ENCODE measurements at places on chromosomes 6 and 20. TPM values are rescaled to one million over a fixed set of nuclear protein-coding genes. Genes with fewer than 3 reads are reported as not detected.

GRCh38 chr6:166174031-166174430 is 6.4 kb upstream of the TBXT start:
- no peaks in the 10 kb centered on the region for H3K36me3 ChIP-seq
- H3K27ac ChIP-seq: no peak overlapping the region
- no peak for DNase-seq
- no peaks in the 10 kb centered on the region for H3K4me1 ChIP-seq
- no peak overlapping the region for H3K4me3 ChIP-seq
- H3K27me3 ChIP-seq: peaks cover 34% of the 10 kb centered on the region

- H3K4me3 ChIP-seq: no peak overlapping the region
- DNase-seq: no peak
- H3K4me1 ChIP-seq: no peaks in the 10 kb centered on the region
- no peaks in the 10 kb centered on the region for H3K36me3 ChIP-seq
Observed at GRCh38 chr20:43979576-43980105, 65.0 kb downstream of the TOX2 start.

DNA sequence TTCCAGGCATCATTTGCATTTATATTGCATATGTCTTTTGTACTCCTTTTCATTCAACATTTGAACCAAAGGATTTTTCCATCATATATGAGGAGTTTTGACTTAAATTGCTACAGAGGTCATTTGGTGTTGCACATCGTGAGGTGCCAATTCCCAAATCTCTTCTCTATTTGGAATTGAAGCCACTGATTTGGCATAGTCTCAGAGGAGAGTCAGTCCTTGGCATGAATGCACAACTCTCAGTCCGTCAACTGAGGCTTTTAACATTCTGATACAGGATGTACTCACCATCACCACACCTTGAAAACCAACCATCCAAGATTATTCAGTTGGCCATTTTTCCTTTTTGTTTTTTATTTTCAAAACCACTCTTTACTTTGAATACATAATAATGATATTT is 31.1 kb upstream of the SYNDIG1 start:
- no peaks in the 10 kb centered on the region for H3K4me1 ChIP-seq
- no peak overlapping the region for H3K4me3 ChIP-seq

- H3K27ac ChIP-seq: no peak overlapping the region
- H3K4me3 ChIP-seq: no peak overlapping the region
- no peaks in the 10 kb centered on the region for H3K27me3 ChIP-seq
- no peaks in the 10 kb centered on the region for H3K4me1 ChIP-seq
- H3K36me3 ChIP-seq: no peaks in the 10 kb centered on the region
Observed at GRCh38 chr6:53250176-53251032, 98.3 kb downstream of the ELOVL5 start.

The VGLL2 gene
- total RNA-seq: not detected
